Activated T-cell treated with anti-CD3 and anti-CD28 coated beads, Interleukin-2, amount 50 U/mL, for 1 hour (primary cell): ENCODE measurements at places on chromosomes 3 and 15.

DNA sequence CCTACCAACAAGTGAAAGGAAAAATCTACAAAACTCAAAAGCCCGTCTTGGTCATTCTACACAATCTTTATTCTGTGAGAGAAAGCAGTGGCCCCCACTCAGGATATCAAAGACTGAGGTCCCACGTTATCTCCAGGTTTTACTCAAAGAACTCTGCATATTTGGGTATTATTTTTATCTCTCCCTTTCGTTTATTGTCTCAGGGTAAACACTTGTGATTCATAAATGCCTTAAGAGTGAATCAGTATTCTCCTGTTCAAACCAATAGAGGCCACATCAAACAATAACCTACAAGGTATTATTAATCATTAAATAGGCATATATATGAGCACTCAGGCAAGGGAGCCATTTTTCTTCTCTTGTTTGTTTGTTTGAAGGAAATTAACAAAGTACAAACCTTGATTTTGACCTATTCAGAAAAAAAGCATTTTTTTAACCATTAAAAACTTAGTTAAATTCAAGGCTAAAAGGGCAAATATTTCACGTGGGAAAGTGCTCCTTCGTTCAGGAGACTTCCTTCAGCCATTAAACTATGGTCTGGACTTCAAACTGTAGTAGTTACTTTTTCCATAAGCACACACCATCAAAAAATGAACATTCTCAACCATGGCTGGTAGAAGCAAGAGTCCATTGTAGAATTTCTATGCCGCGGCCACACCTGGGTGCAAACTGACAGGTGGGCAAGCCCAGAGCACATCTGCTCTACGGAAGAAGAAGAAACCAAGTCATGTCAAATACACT is 13.9 kb upstream of the HES1 start:
- DNase-seq = no peak

- no peak for DNase-seq
Measured at GRCh38 chr15:48536681-48537091, 108.8 kb downstream of the FBN1 start.

DNA sequence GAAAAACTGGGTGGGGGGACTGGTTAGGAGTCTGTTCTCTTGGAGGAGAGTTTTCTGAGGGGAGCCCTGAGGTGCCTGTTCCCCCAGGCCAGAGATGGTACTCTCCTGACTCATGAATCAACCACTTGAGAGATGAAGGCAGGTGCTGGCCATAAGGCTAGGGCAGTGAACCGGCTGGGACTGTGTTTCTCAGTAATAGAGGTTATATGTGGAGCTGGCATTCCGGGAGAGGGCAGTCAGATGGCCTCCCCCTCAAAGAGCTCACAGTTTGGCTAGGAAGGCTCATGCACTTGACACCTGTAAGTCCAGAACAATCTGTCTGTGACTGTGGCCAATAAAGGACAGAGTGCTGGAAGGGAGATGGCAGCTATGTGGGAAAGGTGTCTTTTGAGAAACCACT is 10.0 kb upstream of the SCN10A start:
- DNase-seq = no peak

DNA sequence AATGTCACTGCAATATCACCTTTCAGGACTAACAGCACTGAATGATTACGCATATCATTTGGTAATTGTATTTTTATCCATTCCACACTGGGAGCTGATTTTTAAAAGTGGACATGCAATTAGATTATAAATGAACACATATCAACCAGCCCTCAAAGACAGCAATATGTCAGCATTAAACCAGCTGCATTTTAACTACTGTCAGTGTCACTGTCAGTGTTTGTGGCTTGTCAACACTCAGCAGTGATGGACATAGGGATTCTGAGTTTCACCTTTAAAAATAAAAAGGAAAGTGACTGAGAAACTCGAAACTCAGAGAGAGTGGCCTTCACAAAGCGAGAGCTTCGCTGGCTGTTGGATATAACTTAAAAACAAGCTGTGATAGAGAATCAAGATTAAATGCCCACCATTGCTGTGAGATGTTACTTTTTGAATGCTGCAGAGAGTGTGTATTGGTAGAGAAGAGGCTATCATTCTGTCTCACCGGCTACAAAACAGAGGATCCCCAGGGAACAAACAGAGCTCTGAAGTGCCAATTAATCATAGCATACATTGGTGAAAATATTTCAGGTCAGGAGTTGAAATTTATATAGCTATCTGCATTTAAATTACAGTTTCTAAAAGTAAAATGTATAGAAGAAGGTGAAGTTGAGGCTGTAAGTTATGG is 635.8 kb downstream of the SQOR start:
- no peak for DNase-seq

DNA sequence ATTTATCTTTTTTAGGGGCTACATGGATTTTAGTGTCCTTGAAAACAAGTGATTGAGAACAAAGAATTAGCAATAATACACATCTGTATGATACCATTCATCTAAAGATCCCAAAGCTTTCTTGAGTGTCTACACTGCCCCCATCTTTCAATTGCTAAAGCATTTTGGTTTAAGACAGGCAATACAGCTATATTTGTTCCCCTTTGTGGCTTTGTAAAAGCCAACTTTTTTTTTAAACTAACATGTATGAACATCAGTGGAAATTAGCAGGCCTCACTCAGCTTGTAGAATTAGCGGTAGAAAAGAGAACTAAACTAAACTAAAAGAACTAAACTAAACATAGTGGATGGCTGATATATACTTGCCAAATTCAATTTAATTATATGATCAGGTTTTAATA is 449.6 kb downstream of the MECOM start:
- DNase-seq = no peak

DNA sequence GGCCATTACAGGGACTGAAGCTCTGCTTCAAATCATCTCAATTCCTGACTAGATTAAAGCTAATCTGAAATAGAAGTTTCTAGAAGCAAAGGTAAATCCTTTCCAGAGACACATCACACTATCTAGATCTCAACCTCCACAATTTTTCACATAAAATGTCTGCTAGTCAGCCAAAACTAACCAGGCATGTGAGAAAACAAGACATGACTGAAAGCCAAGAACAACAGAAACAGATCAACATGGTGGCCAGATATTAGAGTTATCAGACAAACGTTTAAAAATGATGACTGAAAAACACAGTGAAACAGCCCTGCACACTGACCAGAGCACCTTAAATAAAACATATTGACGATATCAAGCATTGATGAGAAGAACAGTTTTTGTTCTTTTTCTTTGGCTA is 59.1 kb downstream of the SUMF1 start:
- DNase-seq = no peak
